Progenitor cell of endocrine pancreas (in vitro differentiated cells): ENCODE measurements at places on chromosomes 6 and 20. TPM values are rescaled to one million over a fixed set of nuclear protein-coding genes. Genes with fewer than 3 reads are reported as not detected.

The IL20RA gene
- 0.84 and 0.93 TPM in 2 replicates for total RNA-seq

DNA sequence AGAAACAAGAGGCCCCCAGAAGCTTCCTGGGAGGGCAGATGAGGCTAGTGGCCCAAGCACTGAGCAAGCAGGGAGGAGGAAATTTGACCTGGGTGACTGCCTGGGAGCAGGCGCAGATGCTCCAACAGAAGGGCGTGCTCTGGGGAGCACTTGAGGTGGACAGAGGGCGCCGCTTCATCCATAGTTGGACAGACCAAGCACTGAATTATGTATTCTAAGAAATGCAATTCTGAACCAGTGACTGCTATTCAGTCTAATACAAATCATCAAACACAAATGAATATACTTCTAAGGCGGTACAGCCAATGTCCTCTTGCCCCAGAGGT is 28.7 kb upstream of the IRF4 start:
- H3K27ac ChIP-seq = no peak overlapping the region
- H3K27me3 ChIP-seq = peaks cover 9% of the 10 kb centered on the region
- H3K36me3 ChIP-seq = peaks cover 6% of the 10 kb centered on the region
- H3K4me1 ChIP-seq = no peaks in the 10 kb centered on the region

- H3K27ac ChIP-seq = no peak overlapping the region
- no peak overlapping the region for H3K4me3 ChIP-seq
- H3K4me1 ChIP-seq = peaks cover 5% of the 10 kb centered on the region
- H3K36me3 ChIP-seq = no peaks in the 10 kb centered on the region
- no peaks in the 10 kb centered on the region for H3K27me3 ChIP-seq
Measured at GRCh38 chr20:7935027-7935551, 5.2 kb downstream of the HAO1 start.

GRCh38 chr6:22222469-22222868 is 74.4 kb downstream of the PRL start:
- H3K4me3 ChIP-seq = no peak overlapping the region
- H3K27ac ChIP-seq = no peak overlapping the region
- no peaks in the 10 kb centered on the region for H3K27me3 ChIP-seq
- H3K4me1 ChIP-seq = peaks cover 11% of the 10 kb centered on the region
- H3K36me3 ChIP-seq = peaks cover 1% of the 10 kb centered on the region

DNA sequence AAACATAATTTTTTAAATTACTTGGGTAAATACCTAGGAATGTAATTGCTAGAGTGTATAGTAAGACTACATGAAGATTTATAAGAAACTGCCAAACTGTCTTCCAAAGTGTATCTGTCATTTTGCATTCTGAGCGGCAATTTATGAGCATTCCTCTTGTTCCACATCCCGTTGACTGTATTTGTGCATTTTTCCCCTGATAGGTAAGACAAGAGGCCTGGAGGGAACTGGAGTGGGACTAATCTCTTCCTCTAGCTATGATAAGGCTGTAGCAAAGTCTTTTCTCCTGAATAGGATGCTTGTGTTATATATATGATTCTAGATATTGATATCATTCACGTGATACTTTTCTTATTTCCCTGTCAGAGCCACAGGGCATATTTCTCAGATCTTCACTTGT is 1557.5 kb downstream of the GRIK2 start:
- no peak overlapping the region for H3K27ac ChIP-seq
- H3K36me3 ChIP-seq = no peaks in the 10 kb centered on the region
- no peak for DNase-seq
- H3K4me3 ChIP-seq = no peak overlapping the region
- no peaks in the 10 kb centered on the region for H3K27me3 ChIP-seq
- H3K4me1 ChIP-seq = no peaks in the 10 kb centered on the region

GRCh38 chr6:18213439-18213838 is 50.9 kb downstream of the DEK start:
- DNase-seq = no peak
- H3K27me3 ChIP-seq = no peaks in the 10 kb centered on the region
- peaks cover 22% of the 10 kb centered on the region for H3K36me3 ChIP-seq
- H3K4me3 ChIP-seq = no peak overlapping the region
- H3K27ac ChIP-seq = no peak overlapping the region

DNA sequence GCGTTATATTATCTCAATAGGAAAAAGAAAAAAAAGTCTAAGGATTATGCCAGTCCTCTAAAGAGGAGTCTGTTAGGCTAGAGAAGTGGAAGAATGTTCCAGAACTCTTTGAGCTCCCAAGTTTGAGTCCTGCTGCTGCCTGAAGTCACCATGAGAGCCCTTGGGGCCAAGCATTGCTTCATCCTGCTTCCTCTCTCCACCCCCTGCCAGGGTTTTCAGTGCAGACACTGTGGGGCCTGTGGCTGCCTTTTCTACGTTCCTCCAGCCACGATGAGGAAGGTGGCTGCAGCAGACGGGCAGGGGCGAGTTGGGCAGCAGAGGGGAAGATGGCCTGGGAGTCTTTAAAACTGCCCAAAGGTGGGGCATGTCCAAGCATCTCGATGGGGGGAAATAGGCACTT is 214.4 kb upstream of the KCNG1 start:
- peaks cover 1% of the 10 kb centered on the region for H3K4me1 ChIP-seq
- H3K4me3 ChIP-seq = no peak overlapping the region
- H3K27ac ChIP-seq = no peak overlapping the region
- H3K36me3 ChIP-seq = peaks cover 3% of the 10 kb centered on the region
- DNase-seq = no peak
